ENCODE measurements at places on chromosomes 13 and 19. TPM values are rescaled to one million over a fixed set of nuclear protein-coding genes. Genes with fewer than 3 reads are reported as not detected.
A peak's percentile ranks its signal among the peaks of the same experiment; 100 is the strongest.

DNA sequence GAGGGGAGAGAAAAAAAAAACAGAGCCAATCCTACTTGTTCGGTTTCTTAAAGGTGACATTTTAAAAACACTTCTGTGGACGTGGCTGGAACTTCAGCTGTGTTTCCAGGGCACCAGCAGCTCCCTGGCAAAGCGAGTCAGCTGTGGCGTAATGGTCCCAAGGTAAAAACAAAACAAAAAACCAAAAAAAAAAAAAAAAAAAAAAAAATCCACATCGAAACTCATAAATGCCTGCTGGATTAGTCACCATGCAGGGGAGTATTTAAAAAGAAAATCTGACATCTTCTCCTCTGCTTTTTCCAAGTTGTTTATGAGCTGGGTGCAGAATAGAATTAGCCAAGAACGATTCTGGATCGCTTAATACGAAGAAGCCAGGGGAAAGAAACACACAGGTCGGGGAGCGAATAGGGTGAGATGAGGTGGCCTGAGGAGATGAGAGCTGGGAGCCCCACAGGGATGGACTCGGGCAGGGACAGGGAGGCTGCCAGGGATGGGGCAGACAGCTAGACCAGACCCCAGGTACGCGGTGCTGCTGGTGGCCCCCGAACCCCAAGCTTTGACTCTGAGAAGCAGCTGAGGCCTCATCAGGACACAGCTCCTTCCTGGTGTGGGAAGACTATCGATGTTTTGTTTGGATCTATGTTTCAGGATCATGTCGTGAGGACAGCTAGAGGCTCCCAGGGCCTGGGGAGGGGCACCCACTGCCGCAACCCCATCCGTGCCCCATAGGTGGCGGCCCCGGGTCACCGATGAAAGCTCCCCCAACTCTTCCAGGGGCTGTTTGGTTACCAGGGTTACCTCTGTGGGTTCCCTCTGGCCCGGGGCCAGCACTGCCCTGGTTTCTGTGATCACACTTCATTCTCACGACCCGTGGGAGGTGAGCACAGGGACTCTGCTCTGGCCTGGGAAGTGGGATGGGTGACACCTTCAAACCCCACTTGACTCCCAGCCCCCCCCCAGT, 3.1 kb upstream of the CTXN1 start:
- H3K4me1 ChIP-seq, result peaks cover 26% of the 10 kb centered on the region
- H3K4me3 ChIP-seq, result peak overlapping the region; percentile 51
- H3K27ac ChIP-seq, result peak overlapping the region; percentile 99
- no peaks in the 10 kb centered on the region for H3K27me3 ChIP-seq
- peaks cover 21% of the 10 kb centered on the region for H3K36me3 ChIP-seq

Gene ZFP36
- 13.9 TPM for total RNA-seq

Gene PRSS57
- total RNA-seq, result not detected

Gene TNFSF11
- not detected for total RNA-seq

Gene CEACAM7
- not detected for total RNA-seq

Gene LIM2
- not detected for total RNA-seq

Measured in GM23248 (cell line).